ENCODE measurements at places on chromosomes 1 and 21.

GRCh38 chr1:235416662-235417049, 49.4 kb downstream of the TBCE start:
- DNase-seq, result peak; percentile 71

- no peak for DNase-seq
These were observed 22.4 kb downstream of the LAMB3 start for GRCh38 chr1:209629621-209630382.

DNA sequence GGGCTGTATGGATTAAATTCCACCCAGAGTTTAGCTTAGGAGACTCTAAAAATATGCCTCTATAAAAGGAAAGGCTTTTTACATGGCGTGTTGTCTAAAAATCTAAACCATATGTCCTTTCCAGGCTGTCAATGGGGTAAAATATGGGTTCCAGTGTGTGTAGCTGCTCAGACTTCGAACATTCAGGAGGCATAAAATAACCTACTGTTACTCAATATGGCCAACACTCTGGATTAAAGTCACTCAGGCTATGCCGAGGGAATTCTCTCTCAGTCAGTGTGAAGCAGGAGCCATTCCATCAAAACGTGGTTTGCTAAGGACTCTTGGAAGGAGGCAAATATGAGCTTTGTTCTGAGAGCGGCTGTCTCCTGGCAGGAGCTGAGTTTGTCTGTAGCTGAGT, 135.3 kb downstream of the RUNX1 start:
- peak; percentile 36 for DNase-seq

DNA sequence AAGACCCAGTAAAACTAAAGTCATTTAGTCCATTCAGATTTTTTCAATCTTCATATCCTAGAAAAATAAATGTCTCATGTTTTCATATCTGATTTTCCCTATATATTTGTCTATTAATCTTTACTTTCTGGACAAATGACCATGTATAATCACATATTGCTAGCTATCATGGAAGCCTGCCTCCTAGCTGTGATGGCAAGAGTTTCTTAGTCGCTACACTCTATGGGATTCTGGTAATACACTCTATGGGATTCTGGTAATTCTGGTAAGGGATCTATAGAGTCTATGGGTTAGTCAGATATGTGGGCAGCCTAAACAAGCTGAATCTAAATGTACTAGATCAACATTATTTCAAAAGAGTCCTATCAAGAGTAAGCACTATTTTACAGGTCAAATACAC, 198.7 kb upstream of the LHX8 start:
- DNase-seq, result no peak

GRCh38 chr1:9397997-9398526, 105.4 kb downstream of the SPSB1 start:
- peak; percentile 54 for DNase-seq

DNA sequence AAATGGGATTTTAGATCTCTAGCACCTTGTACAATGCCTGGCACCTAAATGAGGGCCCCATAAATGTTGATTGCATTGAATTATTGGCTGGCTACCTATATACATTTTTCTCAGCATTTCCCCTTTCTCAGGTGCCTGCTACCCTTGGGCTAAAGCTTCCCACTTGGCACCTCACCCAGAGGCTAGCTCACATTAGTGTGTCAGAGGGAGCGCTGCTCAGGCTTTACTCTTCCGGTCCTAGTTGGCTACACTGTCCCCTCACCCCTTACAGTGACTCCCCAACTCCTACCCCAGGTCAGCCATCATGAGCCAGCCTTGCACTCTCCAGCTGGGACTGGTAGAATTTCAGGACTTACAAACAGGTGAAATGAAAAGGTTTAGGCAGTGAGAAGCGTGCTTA, 9.5 kb downstream of the TRAF5 start:
- DNase-seq, result no peak

DNA sequence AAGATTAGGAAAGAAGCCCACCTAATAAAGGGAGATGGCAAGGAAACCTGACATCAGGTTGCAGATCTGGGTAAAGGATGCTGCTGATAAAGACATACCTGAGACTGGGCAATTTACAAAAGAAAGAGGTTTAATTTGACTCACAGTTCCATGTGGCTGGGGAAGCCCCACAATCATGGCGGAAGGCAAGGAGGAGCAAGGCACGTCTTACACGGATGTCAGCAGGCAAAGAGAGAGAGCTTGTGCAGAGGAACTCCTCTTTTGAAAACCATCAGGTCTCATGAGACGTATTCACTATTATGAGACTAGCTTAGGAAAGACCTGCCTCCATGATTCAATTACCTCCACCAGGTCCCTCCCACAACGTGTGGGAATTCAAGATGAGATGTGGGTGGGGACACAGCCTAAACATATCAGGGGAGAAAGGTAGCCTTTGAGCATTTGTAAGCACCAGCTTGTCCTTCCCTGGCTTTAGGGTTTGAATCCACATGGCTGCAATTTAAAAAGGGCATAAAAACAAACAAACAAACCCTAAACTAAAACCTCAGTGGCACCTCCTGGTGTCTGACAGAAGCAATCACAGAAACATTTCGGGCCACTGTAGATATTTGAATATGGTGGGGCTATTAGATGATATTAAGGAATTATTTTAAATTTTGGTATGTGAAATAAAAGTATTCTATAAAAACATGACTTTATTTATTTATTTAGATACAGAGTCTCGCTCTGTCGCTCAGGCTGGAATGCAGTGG, 33.1 kb downstream of the SLC2A7 start:
- DNase-seq, result no peak

GRCh38 chr1:92484472-92485380, 2.0 kb downstream of the GFI1 start:
- DNase-seq, result peak; percentile 14

GRCh38 chr21:46509741-46510502, 51.2 kb downstream of the DIP2A start:
- peak; percentile 89 for DNase-seq

- no peak for DNase-seq
These were observed 18.8 kb downstream of the JUN start for GRCh38 chr1:58765006-58765405.

- DNase-seq, result no peak
These were observed 1.1 kb upstream of the MTMR11 start for GRCh38 chr1:149937759-149938158.

DNA sequence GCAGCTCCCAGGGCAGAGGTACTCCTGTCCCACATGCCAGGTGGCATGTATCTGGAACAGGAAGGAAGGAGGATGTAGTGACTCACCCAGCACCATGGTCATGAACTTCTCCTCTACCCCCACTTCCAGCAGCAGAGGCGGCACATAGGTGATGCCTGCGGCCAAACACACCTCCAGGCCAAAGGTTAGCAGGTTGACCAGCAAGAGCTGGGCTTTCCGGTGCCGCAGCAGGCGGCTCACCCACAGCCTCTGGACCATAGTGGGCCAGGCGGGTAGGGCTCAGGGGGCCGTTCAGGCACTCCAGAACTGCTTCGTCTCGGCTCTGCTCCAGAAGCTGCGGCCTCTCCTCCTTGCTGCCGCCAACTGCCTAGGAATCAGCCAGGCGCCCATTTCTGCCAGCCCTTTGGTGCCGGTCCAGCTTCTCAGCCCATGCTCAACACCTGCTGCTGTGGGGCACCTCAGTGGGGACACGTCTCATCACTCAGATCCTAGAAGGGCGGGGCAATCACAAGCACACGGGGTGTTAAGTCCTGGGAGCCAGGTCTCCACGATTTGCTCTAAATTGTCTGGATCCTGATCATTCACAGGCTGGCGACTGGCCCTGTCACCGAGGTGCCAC, 15.8 kb downstream of the SLC45A3 start:
- DNase-seq, result no peak

DNA sequence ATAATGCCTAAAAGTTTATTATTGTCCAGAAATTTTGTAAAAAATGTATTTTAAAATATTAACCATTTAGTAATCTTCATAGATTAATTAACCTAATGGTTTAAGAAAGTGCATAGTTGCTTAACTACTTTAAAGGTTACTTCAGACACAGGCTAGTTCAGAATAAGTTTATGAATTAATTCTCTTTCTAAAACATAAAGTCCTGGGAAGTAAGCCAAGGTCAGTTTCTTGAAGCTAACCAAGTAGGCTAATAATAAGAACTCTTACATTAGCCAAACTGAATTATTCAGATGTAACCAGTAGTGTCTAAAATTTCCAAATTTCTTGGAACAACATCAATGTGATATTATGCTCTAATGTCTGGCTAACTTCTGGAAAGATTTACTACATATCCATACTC, 790.4 kb downstream of the NCAM2 start:
- peak; percentile 0 for DNase-seq

DNA sequence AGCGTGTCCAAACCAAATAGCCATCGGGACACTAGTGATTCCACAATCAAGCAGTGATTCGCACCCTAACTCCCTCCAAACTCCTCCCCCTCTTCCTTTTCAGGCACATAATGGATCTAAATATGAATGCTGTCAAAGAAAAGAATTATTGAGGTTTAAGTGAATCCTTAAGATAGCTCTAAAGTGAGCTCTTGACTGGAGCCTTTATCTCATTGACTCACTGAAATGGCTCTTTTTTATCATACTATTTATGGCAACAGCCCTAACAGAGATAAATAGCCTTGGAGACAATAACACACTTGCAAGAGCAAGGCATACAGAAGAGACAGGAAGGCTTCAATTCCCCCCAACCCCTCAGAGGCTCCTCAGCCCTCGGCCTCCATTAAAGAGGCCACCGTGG, 143.3 kb downstream of the PLXNA2 start:
- peak; percentile 75 for DNase-seq

GRCh38 chr1:222068937-222069336, 327.0 kb upstream of the DUSP10 start:
- DNase-seq, result no peak

DNA sequence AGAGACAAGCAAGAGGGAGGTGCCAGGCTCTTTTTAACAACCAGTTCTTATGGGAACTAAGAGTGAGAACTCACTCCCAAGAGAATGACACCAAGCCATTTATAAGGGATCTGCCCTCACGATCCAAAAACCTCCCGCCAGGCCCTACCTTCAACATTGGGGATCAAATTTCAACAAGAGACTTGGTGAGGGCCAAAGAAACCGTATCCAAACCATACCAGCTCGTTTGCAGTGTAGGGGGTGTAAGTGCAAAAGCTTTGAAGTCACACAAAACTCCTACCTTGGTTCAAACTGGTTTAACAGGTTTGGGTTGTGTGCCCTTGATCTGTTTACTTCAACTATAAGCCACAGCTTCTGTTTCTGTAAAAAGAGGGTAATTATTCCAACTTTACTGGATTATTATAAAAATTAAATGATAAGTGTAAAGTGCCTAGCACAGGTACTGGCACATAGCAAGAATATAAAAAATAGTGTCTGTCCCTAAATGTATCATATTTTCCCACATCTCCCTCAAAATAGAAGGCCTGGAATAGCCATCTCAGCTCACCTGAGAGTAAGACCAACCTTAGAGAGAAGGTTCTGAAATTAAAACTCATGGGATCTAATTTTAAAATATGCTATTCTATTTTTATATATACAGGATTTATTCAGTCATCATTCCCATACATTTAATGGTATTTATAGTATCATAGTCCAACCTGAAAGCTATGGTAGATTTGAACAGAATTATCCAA, 7.0 kb upstream of the USP25 start:
- no peak for DNase-seq

DNA sequence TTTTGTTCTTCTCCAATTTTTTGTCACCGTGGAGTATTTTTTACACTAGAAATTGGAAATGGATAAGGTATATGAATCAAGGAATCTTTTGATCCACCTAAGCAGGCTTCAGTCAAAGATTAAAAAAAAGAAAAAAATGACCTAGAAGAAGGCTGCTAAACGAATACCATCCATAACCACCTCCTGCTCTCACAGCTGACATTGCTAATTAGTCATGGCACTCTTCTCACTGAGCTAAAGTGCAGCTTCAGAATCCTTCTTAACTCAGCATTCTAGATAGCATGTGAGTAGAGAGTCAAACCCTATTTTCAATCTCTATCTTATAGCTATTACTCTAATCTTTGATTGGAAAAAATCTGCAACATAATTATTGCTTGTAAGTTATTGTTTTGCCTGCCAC, 40.2 kb upstream of the ST6GALNAC5 start:
- no peak for DNase-seq

DNA sequence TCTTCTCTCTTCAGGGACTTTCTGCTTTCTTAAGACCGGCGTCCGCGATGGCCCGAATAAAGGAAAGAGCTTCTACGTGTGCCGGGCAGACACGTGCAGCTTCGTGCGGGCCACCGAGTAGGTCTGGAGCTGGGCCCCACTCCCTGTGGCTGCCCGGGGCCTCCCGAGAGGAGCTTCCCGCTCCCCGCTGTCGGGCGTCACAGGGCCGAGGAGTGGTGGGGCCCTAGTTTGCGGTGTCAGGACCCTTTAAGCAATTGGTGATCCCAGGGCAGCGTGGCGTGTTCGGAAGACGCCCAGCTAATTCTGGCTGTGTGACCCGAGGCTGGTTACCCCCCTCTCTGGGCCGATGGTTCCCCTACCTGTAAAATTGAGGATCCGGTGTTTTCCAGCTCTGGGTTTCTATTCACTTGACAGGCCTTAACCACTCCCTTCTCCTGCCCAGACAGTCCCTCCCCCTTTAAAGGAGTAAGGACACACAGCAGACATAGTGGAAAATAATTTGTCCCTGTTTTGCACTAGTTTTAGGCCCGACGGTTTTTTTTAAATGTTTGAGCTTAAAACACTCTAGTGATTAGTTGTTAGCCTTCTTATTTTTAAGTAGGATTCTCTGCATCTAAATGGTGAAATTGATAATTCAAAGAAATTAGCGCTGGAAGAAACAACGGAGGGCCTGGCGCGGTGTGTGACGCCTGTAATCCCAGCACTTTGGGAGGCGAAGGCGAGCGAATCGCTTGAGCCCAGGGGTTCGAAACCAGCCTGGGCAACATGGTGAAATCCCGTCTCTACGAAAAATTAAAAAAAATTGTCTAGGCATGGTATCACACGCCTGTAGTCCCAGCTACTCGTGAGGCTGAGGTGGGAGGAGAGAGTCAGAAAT, 553 bp downstream of the TTF2 start:
- DNase-seq, result peak; percentile 46

GRCh38 chr1:205561501-205562203, 57.2 kb downstream of the CDK18 start:
- DNase-seq, result no peak

- DNase-seq, result peak; percentile 57
These were observed 39.2 kb upstream of the COL18A1 start for GRCh38 chr21:45365608-45366241.

DNA sequence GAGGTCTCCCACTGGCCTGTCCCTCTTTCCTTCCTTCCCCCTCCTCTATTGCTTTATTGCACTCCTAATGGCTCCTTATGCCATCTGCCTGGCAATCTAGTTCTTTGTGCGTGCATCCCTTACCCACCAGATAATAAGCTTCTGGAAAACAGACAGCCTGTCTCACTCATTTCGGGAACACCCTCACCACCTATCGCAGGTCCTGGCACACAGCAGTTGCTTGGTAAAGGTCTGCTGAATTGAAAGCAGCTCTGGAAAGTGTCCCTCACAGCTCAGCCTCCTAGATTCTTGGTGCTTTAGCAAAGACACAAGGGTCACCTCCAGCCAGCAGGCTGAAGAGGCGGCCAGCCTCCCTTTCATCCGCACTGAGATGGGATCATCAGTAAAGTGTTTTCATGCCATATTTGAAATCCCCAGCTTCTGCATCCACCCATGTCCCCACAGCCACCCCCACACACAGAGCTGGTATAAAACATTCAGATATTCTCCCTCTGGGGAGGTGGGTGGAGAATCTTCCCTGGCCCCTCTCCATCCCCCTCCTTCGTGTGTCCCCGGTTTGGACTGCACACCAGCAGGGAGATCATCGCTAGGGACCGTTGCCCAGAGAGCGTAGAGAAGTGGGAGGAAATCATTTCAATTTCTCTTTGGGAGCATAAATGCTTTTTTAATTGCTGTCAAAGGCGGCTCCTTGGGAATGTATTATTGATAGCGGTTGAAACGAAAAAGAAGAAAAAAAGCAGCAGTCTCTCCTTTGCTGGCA, 29.1 kb upstream of the ATP2B4 start:
- no peak for DNase-seq

GRCh38 chr1:235313931-235314678, 13.9 kb downstream of the ARID4B start:
- DNase-seq, result no peak

Data from fibroblast of the aortic adventitia (primary cell).